ENCODE measurements at places on chromosomes 13 and 19. TPM values are rescaled to one million over a fixed set of nuclear protein-coding genes. Genes with fewer than 3 reads are reported as not detected.

Gene KASH5
- polyA plus RNA-seq = not detected

GRCh38 chr13:73715911-73716510 lies 418.2 kb downstream of the KLF12 start:
- no peak for DNase-seq

- DNase-seq = no peak
These were observed 2.0 kb downstream of the RNF113B start for GRCh38 chr13:98175043-98175442.

GRCh38 chr13:100644371-100644770 lies 30.2 kb downstream of the TMTC4 start:
- DNase-seq = no peak

Gene TM9SF2
- 28.5 TPM for polyA plus RNA-seq

DNA sequence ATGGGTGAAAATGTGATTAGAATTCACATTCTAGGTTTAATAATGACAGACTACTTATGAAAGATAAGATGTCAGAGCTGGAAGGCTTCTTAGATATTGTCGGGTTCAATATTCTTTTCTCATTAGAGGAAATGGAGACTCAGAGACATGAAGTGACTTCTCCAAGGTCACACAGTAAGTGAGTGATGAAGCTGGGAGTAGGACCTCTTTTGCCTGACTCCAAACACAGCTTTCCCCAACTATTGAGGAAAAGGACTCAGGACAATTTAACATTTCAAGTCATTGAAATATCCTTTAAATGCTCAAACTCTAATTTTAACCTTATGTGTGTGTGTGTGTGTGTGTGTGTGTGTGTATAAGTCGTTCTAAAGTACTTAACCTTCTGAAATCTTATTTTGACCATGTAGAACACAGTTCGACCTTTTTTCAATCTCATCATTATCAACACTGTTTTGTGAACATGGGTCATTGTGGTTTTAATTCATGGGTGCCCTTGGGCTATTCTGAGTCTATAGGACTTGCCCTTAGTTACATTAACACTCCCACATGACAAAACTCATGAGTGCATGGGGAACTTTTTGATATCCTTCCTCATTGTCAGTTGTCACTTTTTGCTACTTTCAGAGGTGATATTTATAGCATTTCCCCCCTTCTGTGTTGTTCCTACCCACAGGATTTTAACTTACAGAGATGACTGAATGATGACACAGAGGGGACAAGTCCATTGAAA lies 53.0 kb downstream of the LRCH1 start:
- DNase-seq = no peak

GRCh38 chr19:13122980-13123957 lies 5.2 kb downstream of the NACC1 start:
- no peak for DNase-seq

Gene TEX26
- not detected for polyA plus RNA-seq

GRCh38 chr13:32428581-32429432 lies 877 bp upstream of the N4BP2L1 start:
- no peak for DNase-seq

Gene SOHLH2
- polyA plus RNA-seq = 0.22 TPM

GRCh38 chr13:112885782-112886268 lies 83.2 kb upstream of the MCF2L start:
- peak; percentile 82 for DNase-seq
